ENCODE measurements at places on chromosomes 3 and 15. TPM values are rescaled to one million over a fixed set of nuclear protein-coding genes. Genes with fewer than 3 reads are reported as not detected.

DNA sequence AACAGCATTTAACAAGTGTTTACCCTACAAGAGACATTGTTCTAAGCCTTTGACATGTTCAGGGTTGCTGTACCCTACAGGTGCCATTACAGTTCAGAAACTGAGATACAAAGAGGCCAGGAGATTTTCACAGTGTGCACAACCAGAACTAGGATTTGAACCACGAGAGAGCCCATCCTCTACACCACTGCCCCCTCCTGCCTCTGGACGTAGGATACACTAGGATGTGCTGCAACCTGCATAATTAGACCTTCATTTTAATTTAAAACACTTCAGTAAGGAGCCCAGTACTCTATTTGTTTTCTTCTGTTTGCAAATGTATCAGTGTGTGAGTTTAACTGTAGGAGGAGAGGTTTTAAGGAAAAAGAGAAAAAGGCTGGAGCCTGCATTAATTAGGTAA lies 123.1 kb upstream of the RARB start:
- H3K36me3 ChIP-seq = no peaks in the 10 kb centered on the region
- no peaks in the 10 kb centered on the region for H3K27me3 ChIP-seq
- no peaks in the 10 kb centered on the region for H3K4me1 ChIP-seq
- H3K4me3 ChIP-seq = no peak overlapping the region

CCDC80 gene
- 25.1 TPM for total RNA-seq

CSTA gene
- total RNA-seq = 1.3 TPM

- peaks cover 34% of the 10 kb centered on the region for H3K4me1 ChIP-seq
- H3K4me3 ChIP-seq = no peak overlapping the region
- H3K27me3 ChIP-seq = no peaks in the 10 kb centered on the region
Measured at GRCh38 chr3:141367038-141367730, 1.1 kb upstream of the ZBTB38 start.

DNA sequence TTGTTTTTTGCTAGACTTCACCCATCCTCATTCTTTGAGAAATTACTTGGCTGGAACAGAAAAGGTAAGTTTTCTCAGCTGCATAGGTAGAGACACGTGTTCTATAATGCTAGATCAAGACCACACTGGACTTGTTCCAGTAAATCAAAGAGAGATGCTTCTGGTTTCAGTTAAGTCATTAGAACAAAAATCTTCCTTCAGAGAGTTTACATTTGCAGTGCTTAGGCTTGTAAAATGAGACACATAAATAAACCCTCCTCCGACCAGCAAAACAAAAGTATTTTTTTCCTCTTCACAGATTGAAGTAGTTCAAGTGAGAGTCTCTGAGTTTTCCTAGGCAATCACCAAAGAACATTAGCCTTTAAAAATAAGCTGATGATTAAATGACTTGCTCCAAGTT lies 87.3 kb upstream of the PROK2 start:
- no peaks in the 10 kb centered on the region for H3K36me3 ChIP-seq
- no peak overlapping the region for H3K27ac ChIP-seq
- H3K27me3 ChIP-seq = no peaks in the 10 kb centered on the region
- H3K4me3 ChIP-seq = no peak overlapping the region
- H3K4me1 ChIP-seq = no peaks in the 10 kb centered on the region

DNA sequence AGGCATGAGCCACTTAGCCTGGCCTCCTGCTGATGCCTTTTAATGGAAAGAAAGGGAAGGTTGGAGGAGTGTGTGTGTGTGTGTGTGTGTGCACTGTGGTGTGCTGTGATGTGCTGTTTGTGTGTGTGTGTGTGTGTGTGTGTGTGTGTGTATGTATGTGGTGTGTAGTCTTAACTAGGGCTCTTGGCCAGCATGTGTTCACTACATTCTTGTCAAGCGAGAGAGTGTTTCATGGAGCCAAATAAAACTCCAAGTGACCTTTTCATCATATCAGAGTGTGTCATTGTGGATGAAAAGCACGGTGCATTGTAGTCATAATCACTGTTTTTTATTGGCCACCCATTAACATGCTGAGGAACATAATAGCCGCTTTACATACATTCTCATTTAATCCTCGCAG lies 30.8 kb upstream of the BHLHE40 start:
- no peak overlapping the region for H3K27ac ChIP-seq
- H3K4me1 ChIP-seq = no peaks in the 10 kb centered on the region
- no peak for DNase-seq
- H3K27me3 ChIP-seq = no peaks in the 10 kb centered on the region

DNA sequence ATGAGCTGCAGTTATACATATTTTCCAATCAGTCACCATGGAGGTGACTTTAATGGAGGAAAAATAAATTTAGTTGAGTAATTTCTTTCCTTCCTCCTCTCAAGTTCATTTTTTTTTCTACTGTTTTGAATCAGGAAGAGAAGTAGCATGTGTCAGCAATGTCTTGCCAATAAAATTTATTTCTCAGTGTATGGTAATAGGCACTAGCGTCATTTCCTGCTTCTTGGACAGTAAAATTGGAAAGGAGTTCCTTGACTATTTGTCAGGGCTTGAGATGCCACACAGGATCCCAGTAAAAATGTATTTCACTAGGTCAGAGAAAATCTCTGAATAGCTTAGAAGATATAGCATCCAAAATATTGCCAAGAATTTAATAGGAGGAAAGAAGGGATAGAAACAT lies 605.9 kb downstream of the ROBO1 start:
- no peaks in the 10 kb centered on the region for H3K27me3 ChIP-seq
- no peaks in the 10 kb centered on the region for H3K36me3 ChIP-seq
- H3K27ac ChIP-seq = no peak overlapping the region
- H3K4me1 ChIP-seq = no peaks in the 10 kb centered on the region
- no peak overlapping the region for H3K4me3 ChIP-seq

DNA sequence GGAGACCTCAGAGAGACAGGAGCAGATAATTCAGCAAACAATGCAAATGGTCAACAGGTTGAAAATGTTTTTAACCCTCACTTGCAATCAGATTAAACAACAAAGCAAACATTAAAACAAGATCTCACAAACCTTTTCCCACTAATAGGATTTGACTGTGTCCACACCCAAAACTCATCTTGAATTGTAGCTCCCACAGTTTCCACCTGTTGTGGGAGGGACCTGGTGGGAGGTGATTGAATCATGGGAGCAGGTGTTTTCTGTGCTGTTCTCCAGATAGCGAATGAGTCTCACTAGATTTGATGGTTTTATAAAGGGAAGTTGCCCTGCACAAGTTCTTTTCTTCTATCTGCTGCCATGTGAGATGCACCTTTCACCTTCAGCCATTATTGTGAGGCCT lies 1.3 kb upstream of the LYSMD4 start:
- H3K27ac ChIP-seq = no peak overlapping the region
- H3K4me1 ChIP-seq = peaks cover 13% of the 10 kb centered on the region

All from body of pancreas (tissue), 4 donors.